ENCODE measurements at places on chromosomes 13 and 19.
A peak's percentile ranks its signal among the peaks of the same experiment; 100 is the strongest.

- no peak for DNase-seq
Measured at GRCh38 chr13:23701636-23702035, 131.4 kb downstream of the TNFRSF19 start.

GRCh38 chr19:34662919-34663318, 14.0 kb downstream of the SCGB2B2 start:
- DNase-seq = peak; percentile 42

- DNase-seq = no peak
Measured at GRCh38 chr13:91193358-91193757, 154.1 kb upstream of the MIR17HG start.

- DNase-seq = no peak
Measured at GRCh38 chr19:55275851-55276719, 3.8 kb downstream of the HSPBP1 start.

GRCh38 chr19:5035793-5036697, 67.1 kb downstream of the KDM4B start:
- no peak for DNase-seq

GRCh38 chr13:48873587-48873986, 102.1 kb upstream of the FNDC3A start:
- DNase-seq = no peak

DNA sequence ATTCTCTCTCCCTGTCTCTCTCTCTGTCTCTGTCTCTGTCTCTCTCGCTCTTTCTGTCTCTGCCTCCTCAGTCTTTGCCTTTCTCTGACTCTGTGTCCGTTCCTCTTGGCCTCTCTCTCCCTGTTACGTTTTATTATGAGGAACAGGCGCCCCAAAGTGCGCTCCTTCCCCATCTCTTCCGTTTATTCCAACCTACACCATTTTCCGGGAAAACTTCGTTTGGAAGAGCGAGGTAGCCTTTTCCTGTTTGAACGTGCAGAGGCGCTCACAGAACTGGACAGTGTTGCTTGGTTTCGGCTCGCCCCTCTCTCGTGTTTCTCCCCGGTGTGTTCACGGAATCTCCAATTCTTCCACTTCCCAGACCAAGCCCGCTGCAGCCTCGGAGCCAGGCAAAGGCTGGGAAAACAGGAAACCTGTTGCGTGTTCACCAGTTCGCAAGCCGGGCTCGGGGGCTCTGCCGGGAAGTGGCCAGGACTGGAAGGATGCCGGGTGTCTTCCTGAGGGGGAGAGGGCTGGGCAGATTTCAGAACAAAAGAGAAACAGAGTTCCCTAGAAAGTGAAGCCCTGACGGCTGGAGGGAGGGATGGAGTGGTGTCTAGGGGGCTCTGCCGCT, 605 bp downstream of the TMEM255B start:
- DNase-seq = no peak

DNA sequence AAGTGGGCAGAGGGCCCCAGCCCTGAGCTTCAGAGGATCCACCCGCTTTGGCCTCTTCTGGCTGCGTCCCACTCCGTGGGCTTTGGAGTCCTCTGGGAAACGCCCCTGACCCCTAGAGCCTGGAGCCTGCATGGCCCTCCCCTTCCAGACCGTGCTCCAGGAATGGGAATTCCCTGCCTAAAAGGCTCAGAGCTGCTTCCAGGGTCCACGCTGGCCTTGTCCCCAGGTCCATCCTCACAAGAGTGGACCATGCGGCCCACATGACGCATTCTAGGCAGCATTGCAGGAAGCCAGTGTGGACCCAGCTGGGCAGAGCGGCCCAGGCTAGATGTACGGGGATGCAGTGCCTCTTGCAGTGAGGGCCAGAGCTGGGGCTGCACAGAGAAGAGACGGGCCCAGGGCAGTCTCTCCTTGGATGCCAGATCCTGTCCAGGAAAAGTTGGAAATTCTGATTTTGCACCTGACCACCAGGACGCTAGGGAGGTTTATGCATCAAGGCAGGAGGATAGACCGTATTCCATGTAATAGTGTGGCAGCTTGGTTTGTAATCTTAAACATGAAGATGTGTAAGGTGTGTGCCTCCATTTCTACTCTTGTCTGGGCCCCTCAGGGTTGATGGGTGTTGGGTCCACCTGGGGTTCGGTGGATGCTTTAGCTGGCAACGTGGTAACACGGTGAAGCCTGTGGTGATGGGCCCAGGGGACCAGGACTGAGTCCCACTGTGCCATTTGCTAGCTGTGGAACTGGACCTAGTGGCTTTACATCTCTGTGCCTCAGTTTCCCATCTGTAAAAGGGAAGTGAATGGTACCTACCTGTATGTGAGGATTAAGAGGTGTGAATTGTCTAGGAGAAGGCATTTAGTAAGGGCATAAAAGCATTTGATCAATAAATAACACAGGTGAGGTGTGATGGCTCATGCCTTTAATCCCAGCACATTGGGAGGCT, 14.8 kb upstream of the FXYD3 start:
- DNase-seq = no peak

- no peak for DNase-seq
Measured at GRCh38 chr13:111225810-111226546, 94.5 kb upstream of the TEX29 start.

- no peak for DNase-seq
Measured at GRCh38 chr19:57161985-57162539, 5.2 kb downstream of the DUXA start.

DNA sequence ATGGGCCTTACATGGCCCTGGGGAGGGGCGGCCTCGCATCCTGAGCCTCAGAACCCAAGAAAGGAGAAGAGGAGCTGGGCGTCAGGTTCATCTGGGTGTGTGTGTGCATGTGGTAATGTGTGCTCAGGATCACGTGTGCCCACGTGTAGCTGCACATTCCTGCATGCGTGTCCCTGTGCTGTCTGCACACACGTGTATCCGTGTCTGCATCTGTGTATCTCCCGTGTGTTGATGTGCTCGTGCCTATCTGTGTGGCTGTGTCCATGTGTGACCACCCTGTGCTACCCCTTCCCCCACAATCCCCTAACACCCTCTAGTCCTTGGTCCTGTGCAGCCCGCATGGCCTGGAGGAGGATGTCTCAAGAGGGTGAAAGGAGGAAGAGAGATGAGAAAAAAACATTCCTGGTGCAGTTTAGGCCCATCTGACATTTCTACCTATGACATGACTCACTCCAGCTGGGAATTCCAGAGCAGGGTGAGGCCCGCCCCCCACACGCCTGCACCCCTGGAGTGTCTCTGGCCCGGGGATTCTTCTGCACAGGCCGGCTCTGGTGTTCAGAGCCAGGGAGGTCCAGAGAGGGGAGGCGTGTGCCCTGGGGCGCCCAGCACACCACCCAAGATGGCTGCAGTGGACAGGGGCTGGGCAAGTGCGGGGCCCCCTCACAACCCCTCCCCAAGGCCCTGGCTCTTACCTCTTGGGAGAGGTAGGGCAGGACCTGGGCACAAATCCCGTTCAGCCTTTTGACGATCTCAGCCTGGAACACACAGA, 7.1 kb downstream of the TLE5 start:
- no peak for DNase-seq

DNA sequence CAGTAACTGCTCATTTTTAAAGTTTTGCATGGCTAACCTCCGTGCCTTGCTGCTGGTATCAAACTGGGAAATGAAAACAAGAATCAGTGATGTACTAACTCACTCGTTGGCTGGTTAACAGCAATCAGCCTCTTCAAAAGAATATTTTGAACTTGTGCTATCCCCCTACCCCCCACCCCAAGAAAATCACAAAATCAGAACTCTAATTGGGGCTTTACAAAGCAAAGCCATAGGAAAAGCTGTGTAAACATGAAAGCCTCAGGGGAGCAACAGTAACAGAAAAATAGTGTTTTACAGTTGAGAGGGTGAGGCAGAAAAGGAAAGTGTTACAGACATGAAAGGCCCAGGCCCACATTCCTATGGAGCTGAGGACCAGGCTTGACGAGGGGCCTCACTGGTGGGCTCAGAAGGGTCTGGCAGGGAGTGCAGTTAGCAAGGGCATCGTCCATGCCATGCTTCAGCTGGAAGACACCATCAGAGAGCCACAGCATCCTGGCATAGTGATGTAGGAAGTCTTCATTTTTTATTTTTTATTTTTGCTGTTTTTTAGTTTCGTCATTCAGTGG, 217.6 kb downstream of the PCCA start:
- no peak for DNase-seq

GRCh38 chr13:33606692-33607091, 211.3 kb upstream of the RFC3 start:
- DNase-seq = no peak

GRCh38 chr19:18807861-18808331, 16.8 kb upstream of the COMP start:
- no peak for DNase-seq

GRCh38 chr13:99648927-99649326, 147.7 kb downstream of the TM9SF2 start:
- DNase-seq = no peak

DNA sequence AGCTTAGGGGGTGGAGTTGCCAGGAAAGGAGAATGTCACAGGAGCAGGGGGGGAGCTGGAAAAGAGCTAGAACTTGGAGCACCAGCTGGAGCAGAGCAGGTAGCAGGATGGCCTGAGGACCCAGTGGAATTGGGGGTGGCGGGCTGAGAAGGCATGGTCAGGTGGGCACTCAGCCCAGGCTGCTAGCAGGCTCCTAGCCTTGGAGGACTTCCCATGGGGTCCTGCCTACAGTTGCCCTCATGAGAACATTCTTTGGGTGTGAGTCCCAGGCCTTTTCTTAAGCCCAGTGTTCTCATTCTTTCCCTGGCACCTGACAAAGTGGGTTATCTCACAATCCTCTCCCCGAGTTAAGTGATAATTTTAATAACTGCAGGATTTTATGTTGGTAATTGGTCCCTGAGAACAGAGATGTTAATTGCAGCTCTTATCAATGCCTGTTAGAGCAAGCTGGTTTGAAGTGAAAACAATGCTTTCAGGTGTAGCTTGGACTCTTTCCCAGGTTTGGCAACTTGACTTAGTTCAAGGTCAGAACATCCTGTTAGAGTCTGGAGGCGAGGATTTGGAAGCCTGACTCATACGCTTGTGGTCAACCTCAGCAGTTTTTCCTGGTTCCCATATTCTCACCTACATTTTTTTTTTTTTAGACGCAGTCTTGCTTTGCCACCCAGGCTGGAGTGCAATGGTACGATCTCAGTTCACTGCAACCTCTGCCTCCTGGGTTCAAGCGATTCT, 18.1 kb upstream of the OLFM4 start:
- DNase-seq = no peak

- DNase-seq = no peak
Measured at GRCh38 chr13:113982296-113982661, 8.4 kb upstream of the C13orf46 start.

DNA sequence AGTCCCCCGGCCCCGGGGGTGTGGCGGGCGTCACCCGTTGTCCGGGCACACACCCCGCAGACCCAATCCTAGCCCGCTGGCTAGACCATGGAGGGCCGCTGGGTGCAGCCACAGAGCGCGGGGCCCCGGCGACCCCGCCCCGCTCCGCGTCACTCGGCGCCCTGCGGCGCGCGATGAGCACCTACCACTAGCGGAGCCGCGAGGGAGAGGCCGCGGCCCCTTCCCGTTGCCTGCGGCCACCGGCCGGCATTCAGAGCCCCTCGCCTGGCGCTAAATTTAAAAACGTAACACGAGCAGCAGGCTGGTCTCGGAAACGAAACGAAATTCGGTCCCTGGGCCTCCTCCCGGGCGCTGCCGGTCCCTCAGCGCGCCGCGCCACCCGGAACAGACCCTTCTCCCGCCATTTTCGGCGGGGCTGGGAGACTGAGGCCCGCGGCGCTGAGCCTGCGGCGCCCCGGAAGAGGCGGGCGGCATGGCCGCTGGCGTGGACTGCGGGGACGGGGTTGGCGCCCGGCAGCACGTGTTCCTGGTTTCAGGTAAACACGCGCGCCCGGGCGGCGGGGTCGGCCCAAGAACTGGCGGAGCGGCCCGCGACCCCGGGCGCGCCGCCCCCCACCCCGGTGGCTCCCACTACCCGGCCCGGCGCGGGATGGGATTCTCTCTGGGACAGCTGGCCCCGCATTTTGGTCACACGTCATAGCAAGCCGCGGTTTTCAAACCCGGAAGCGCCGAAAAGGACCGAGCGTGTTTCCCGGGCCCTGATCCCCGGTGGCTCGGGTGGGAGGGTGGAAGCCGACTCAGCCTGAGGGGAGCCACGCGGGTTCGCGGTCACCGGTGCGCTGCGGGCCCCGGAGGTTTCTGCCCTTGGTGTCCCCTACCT, at the start of gene RNASEH2B:
Gene RNASEH2B, plus strand, starts transcription at position 187 of the 880 bp plus-strand sequence. Its CDS starts 286 bp downstream, at position 473.
- DNase-seq = peak; percentile 58

- no peak for DNase-seq
Measured at GRCh38 chr19:20271215-20271926, 104.4 kb downstream of the ZNF486 start.

GRCh38 chr19:5893907-5894703, 9.5 kb downstream of the NDUFA11 start:
- no peak for DNase-seq

GRCh38 chr13:103287659-103288058, 221.4 kb upstream of the SLC10A2 start:
- DNase-seq = no peak

GRCh38 chr13:80255946-80256345, 85.0 kb downstream of the SPRY2 start:
- no peak for DNase-seq

DNA sequence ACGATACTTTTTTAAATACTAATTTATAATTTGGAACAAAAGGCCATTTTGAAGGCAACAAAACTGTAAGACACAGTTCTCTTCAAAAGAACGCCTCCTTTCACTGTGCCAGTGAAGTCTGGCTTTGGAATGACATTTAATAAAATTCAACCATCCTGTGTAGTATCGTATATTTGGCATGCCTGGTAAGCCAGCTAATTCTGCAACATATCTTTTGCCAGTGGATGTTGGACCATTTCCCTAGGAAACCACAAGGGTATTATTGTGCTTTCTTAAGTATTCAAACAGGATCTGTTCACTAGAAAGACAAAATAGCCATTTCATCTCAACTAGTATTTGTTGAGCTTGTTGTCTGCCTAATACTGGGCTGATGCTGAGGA, 111.6 kb downstream of the RGCC start:
- no peak for DNase-seq

DNA sequence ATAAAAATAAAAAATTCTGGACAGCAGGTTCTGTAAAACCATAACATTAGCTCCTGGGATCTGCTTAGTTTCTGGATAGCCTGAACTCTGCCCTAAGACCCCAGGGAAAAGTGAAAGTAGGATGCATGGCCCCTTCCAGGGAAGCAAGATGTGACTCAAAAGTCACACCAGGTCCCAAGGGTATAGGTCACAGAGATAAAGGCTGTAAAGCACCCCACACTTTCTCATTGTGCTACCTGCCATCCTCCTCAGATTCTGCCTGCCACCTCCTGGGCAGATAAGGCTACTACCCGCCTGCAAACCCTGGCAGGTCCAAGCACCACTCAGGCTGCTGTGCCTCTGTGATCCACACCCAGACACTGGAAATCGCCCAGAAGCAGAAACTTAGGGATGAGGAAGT, 20.6 kb downstream of the FFAR2 start:
- peak; percentile 39 for DNase-seq

GRCh38 chr13:27619093-27619727, 1.1 kb downstream of the LNX2 start:
- no peak for DNase-seq

DNA sequence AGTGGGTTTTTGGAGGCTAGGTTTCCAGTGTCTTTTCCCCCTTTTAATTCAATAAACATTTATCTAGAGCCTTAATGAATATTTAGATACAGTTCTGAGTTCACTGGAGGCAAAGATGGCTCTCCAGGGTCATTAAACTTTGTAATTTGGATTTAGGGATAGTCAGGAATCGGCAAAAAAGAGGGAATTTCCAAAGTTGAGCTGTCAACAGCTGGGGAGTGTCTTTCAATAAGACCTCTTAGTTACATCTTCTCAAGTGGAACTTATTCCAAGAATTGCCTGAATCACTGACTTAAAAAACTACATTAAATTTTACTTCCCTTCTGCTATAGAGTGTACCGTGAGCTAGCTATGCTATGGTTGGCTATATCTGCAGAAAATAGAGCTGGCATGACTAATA, 2.0 kb downstream of the LRCH1 start:
- DNase-seq = no peak

- DNase-seq = no peak
Measured at GRCh38 chr19:28710278-28710677, 502.7 kb downstream of the UQCRFS1 start.

All from T-cell (primary cell).